A673 (cell line): ENCODE measurements at places on chromosomes 12 and 14. TPM values are rescaled to one million over a fixed set of nuclear protein-coding genes. Genes with fewer than 3 reads are reported as not detected.

TAS2R10 gene
- 1.1 and 1.4 TPM in 2 replicates for total RNA-seq

NRXN3 gene
- 0.17 and 0.21 TPM in 2 replicates for total RNA-seq

ENDOU gene
- 0.35 and 0.58 TPM in 2 replicates for total RNA-seq

REP15 gene
- 1.1 and 1.5 TPM in 2 replicates for total RNA-seq

SCN8A gene
- total RNA-seq = 5.4 and 5.5 TPM in 2 replicates

SMIM10L1 gene
- 12.6 and 15.7 TPM in 2 replicates for total RNA-seq
